H7 (cell line): ENCODE measurements at places on chromosomes 1 and 21. TPM values are rescaled to one million over a fixed set of nuclear protein-coding genes. Genes with fewer than 3 reads are reported as not detected.

DNA sequence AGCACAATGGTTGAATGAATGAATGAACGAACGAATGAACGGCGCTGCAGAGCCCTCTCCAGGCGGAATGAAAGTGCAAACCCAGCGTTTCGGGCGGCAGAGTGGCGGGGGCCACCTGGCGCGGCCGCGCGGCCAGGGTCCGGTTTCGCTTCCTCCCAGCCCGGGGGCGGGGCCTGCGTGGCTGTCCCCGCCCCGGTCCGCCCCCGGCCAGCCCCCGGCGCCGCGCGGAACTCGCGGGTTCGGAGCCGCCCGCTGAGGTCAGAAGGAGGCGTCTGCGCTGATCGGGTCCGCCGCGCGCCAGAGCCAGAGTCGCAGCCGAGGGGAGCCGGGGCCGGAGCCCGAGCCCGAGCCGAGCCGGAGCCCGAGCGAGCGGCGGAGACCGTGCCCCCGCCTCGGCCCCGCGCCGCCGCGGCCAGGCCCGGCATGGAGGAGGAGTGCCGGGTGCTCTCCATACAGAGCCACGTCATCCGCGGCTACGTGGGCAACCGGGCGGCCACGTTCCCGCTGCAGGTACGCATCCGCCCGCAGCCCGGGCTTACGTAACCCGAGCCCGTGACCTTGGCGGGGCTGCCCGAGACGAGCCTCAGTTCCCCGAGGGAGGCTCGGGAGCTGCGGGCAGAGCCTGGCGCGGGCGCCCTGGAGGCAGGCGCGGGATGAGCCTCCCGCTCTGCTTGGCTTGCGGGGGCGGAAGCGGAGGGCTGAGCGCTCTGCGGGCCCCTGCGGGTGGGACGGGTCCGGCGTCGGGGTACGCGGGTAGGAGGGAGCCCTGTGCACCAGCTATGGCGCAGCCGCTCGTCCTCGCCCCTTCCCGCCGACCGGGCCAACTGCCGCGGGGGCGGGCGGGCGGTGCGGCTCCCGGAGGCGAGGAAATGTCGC is at the start of gene PDXK:
PDXK (plus strand) TSS at position 258 of the 876 bp plus-strand sequence; CDS start at position 424, 166 bp downstream.
- DNase-seq = peak; percentile 98

The F13B gene
- not detected in 2 replicates for total RNA-seq

- DNase-seq = no peak
Measured at GRCh38 chr1:112672009-112672408, 2.5 kb upstream of the MOV10 start.

- peak; percentile 58 for DNase-seq
Measured at GRCh38 chr1:167832693-167833092, 81.2 kb downstream of the ADCY10 start.

DNA sequence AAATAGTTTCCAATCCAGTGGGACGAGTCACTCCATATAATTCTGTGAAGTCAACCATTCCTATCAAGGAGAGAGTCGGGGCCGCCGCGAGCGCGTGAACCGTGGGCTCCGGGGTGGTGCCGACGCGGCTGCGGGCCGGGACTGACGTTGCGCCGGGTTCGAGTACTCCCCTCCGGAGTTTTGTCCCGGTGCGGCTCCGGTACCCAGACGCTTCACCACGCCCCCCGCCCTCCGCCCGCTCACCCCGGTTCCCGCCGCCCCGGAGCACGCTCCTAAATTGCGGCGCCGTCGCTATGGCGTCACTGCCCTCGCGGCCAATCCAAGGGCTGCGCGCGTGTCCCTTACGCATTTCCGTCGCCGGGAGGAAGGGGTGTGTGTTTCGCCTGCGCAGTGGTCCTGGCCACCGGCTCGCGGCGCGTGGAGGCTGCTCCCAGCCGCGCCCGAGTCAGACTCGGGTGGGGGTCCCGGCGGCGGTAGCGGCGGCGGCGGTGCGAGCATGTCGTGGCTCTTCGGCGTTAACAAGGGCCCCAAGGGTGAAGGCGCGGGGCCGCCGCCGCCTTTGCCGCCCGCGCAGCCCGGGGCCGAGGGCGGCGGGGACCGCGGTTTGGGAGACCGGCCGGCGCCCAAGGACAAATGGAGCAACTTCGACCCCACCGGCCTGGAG is at the start of gene ATAD3B:
ATAD3B (plus strand) TSS at position 377 of the 664 bp plus-strand sequence; CDS start at position 497, 120 bp downstream.
- DNase-seq = peak; percentile 95

GRCh38 chr21:33642027-33642895 is at the start of gene ITSN1:
ITSN1 (plus strand) TSS chr21:33642501; CDS start chr21:33718829, 76,328 bp downstream.
- peak; percentile 96 for DNase-seq

DNA sequence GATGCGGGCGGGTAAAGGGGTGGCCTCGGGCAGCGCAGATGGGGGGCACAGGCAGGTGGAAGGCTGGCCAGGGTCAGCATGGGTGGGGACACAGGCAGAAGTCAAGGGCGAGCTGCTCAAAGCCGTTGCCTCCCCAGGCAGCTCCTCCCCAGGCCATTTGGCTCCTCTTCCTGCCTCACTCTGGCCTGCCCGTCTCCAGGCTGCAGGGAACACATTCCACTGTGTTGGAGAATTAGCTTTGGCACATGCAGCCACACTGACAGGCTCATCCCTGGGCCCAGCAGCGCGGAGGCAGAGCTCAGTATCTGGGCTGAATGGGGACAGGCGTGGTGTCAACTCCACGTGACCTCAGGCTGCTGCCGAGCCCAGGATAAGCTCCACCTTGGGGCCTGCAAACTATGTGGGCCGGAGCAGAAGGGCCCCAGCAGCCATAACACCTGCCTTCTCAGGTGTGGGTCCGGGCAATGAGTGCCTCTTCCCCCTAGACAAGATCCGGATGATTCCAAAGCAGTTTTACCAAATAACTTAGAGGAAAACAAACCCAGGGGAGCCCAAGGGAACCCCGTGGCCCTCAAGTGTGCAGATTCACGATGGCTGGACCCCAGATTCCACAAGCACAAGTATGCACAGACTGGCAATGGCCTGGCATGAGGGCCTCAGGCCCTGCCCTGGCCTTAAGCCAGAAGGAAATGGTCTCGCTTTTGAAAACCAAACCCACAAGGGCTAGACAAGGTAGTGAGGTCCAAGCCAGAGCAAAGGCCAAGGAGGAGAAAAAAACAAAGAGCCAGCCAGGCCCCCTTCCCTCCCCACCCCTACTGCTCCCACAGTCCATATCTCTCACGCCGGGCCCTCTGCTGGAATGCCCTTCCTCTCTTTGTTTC is 40.2 kb downstream of the HSPG2 start:
- DNase-seq = no peak

GRCh38 chr1:100757946-100758345 is 38.4 kb downstream of the VCAM1 start:
- DNase-seq = no peak

DNA sequence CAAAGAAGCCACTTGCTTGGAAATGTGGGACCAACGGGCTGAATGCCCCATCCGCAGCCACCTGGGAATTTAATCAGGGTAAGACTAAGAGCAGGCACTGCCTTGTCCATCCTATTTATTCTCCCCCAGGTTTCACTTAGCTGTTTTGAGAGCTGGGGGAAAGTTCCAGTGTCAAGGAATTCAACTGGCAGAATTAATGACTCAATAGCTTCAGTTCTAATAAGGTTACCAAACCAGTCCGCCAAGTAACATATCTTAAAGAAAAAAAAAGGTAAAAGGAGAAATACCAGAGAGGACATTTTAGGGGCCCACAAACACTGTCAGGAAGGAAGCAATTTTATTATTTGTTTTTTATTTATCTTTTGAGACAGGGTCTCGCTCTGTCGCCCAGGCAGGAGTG is 157.6 kb upstream of the SOD1 start:
- DNase-seq = no peak

DNA sequence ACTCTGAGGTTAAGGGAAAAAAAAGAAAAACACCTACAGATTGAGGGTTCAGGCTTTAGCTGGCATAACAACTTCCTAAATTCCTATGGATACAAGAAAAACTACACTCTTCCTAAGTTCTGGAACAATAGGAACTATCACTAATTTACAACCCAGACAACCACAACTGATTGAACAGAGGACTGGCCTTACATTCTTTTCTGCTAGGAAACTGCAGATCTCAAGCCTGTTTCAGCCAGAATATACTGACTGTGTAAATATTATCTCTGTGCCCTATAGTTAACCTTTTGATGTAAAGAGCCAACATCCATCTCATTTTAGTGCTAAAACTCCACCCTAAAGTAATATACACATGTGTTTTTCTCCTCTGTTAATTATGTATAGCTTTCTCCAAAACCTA is 1186.5 kb upstream of the TMPRSS15 start:
- no peak for DNase-seq

The LCK gene
- total RNA-seq = 70.5 and 75.8 TPM in 2 replicates

- peak; percentile 24 for DNase-seq
Measured at GRCh38 chr21:20882462-20883407, 115.5 kb upstream of the NCAM2 start.

DNA sequence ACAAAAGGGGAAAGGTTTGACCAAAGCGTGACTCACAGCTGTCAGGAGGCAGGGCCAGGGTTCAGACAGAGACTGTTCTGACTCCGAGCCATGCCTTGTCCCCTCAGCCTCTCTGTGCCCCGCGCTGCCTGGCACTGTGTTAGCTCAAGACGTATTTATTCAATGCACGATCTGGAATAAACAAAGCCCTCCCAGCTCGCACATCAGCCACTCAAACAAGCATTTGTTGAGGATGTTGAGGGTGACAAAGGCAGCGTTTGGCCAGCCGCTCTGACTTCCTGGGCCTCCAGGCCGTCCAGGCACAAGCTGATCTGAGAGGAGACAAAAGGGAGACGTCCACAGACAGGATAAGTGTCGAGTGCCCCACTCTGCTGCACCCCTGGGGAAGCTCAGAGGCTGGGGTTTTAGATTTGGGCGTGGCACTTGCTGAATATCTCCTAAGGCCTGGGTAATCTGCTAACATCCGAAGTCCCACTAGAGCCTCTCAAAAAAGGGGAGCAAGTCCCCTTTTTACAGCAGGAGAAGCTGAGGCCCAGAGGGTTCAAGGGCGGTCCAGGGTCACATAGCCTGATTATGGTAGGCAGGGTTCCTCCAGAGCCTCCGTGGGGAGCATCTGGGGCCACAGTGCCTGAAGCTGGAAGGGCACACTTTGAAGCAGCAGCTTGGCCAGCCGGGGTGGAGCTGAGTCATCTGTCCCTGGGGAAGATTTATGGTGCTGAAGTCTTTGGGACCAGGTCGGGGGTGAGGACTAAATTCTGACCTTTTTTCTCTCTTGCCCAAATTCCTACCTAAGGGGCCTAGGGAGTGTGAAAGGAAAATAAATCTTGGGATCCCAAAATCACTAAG is 95.9 kb downstream of the SPSB1 start:
- no peak for DNase-seq

The RGSL1 gene
- not detected in 2 replicates for total RNA-seq

DNA sequence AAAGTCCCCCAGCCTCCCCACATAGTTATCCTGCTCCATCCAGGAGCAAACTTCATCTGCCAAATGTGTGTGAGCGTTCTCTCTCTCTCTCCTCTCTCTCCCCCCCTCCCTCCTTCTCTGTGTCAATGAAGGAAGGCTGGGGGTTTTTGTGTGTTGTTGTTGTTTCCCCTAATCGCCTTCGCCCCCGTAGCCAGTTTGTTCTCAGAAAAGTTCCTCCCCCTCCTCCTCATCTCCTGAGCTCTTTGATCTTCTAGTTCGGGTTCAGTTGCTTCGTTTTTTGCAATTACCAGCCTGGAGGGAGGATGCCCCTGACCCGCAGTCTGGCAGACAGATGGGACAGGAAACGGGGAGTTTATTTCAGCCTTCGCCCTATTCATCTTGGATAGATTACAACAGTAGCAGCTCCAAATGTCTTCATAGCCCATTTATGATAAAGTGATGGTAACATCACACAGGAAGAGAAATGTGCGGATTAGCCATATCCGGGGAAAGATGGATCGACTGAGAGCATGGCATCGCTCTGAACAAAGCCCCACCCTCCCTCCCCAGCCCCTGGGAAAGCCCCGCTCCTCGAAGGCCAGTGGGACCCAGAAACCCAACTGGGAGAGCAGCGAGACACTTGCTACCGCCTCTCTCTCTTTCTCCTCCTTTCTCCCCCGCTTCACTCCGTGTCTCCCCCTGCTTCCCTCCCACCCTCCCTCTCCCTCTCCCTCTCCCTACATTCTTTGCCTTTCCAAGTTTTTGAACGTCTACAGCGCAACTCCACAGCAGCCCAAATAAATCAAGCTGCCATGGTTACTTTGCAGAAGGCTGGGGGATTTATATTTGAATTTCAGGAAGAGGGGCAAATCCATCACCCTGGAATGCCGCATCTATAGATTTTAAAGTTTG is 139.7 kb upstream of the ARHGEF16 start:
- DNase-seq = peak; percentile 82

DNA sequence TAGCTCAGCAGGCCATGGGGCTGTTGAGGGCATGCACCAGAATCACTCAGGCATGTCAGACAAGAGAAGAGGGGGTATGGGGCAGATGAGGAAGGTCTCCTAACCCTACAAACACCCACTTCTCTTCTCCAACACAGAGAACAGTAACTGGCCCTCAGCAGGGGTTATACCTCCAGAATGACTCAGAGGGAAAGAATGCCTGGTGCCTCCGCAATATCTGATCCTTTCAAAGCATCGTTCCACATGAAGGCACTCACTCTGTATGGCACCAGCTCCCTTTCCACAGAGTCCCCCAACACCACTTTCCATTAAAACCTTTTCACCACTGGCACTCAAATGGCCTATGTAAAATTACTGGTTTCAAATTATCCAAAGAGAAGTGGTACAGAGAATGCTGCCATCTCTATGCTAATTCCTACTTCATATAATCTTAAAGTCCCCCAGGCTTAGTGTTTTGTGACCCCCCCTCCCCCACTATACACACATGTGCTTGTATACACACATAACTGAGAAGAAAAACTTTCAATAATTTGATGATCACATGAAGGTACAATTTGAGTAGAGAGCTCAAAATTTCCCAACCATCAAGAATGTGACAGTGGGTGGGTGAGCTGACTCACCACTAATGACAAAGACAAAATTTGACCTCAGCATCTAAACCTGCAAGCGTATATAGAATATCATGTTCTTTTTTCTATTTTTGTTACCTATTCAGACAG is 91.5 kb downstream of the SIPA1L2 start:
- DNase-seq = peak; percentile 59

The NUDT4B gene
- 19.3 and 35.4 TPM in 2 replicates for total RNA-seq
